ENCODE measurements at places on chromosomes 12 and 14.

GRCh38 chr12:13839365-13840336 is 141.8 kb downstream of the GRIN2B start:
- no peak for DNase-seq

- DNase-seq = no peak
Observed at GRCh38 chr12:98893126-98893674, 248.1 kb downstream of the APAF1 start.

DNA sequence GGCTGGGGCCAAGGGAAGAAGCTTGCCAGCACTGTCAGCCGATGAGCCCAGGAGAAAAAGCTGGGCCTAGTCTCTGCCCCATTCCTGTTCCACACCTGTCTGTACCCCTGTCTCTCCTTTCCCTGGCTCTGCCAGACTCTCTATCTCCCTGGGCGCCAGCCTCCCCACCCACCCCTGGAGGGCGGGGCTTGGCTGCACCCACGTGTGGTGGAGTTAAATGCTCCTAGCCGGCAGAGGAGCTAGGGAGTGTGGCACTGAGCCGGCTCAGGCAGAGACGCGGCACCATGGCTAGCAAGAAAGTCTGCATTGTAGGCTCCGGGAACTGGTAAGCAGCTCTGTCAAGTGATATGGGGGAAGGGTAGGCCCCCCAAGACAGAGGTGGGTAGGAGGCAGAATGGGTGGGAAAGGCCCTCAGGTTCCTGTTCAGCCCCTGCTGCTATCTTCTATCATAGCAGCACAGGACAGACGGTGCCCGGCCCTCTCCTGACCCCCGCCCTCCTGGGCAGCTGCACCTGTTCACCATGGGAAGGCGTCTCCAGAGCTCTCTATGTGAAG is at the start of gene GPD1:
Gene GPD1, plus strand, starts transcription at position 242 of the 555 bp plus-strand sequence. Its CDS starts 43 bp downstream, at position 285.
- DNase-seq = no peak

GRCh38 chr12:106178562-106178961 is 39.8 kb upstream of the NUAK1 start:
- no peak for DNase-seq

GRCh38 chr12:121565076-121565475 is 15.7 kb downstream of the KDM2B start:
- DNase-seq = peak; percentile 44

GRCh38 chr12:83805156-83805772 is 1107.3 kb downstream of the SLC6A15 start:
- DNase-seq = no peak

DNA sequence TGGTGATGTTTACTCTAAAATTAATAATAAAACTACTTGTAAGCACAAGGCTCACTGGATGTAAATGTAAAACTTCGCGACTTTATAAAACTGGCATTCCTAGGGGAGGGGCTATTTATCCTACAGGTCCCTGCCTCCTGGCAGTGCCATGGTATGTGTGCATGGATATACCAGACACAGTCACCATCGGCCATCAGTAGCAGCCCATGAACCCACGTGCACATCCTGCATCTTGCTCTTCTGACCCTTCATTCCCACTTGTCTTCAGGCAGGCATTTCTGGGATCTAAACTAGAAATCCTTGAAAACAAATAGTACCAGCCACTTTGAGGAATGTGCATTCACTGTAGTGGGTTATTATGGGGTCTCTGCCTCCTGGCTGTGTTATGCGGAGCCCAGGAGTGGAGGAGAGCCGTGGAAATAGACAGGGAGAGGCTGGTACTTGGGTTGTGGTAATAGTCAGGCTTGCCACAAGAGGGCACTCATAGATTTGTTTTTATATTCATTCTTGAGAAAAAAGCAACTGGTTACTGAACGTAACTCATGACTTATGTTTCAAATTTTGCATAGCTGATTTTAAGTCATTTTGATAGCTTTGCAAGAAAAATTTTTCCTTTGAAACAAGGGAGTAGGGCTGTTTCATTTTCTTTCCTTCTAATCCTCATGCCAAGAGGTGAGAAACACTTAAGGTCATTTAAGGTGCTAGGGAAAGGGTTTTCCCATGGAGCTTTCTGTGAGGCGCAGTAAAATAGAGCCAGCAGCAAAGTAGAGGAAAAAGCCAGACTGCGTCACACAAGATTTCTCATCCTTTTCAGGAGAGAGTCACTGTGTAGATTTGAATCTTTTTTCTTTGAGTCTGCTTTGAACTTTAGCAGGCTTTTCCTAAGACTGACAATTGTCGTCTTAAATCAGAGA is 17.4 kb upstream of the GALNT16 start:
- DNase-seq = peak; percentile 69

- DNase-seq = no peak
Observed at GRCh38 chr12:11615481-11615880, 34.0 kb upstream of the ETV6 start.

GRCh38 chr12:98574110-98574509 is 19.4 kb upstream of the SLC25A3 start:
- DNase-seq = no peak

DNA sequence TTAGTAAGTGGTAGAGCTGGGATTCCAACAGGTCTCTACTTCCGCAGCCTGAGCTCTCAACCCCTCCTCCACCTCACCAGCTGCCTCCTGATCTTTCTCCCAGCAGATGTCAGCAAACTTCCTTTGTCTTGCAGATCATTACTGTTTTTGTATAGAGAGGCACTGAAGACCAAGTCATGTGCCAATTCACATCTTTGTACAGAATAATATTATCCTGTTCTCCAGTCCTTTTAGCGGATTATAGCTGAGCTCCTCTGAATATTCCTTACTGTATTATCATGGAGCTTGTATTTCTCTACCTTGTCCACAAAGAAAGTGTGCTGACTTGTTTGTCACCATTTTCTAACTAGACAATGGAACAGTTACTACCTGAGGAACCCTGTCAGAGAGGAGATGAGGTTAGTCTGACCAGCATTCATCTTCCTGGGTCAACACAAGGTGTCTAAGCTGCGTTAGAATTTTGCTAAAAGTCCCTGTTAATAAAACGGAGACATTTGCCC is 142.3 kb upstream of the ARHGAP5 start:
- DNase-seq = peak; percentile 30
